Gastrocnemius medialis (tissue), 4 donors: ENCODE measurements at places on chromosomes 5 and 9. TPM values are rescaled to one million over a fixed set of nuclear protein-coding genes. Genes with fewer than 3 reads are reported as not detected.

F2RL1 gene
- total RNA-seq, result not detected

CENPH gene
- total RNA-seq, result 0.87 TPM

SNCB gene
- 0.20 TPM for total RNA-seq

GPR151 gene
- not detected for total RNA-seq

GFPT2 gene
- total RNA-seq, result 4.1 TPM

ORM1 gene
- not detected for total RNA-seq

TEK gene
- total RNA-seq, result 8.3 TPM

RFX3 gene
- 9.2 TPM for total RNA-seq

BASP1 gene
- 0.82 TPM for total RNA-seq

HRH2 gene
- total RNA-seq, result 0.44 TPM

OGN gene
- 3.1 TPM for total RNA-seq

C5orf63 gene
- total RNA-seq, result 3.5 TPM

SMIM32 gene
- total RNA-seq, result not detected

TXNDC8 gene
- not detected for total RNA-seq

ORM2 gene
- total RNA-seq, result not detected

RNF183 gene
- total RNA-seq, result not detected

MATR3 gene
- 188 TPM for total RNA-seq

ZNF366 gene
- total RNA-seq, result 3.4 TPM

PTGDS gene
- total RNA-seq, result 2.3 TPM

SLC36A3 gene
- total RNA-seq, result not detected

PAXX gene
- 14.2 TPM for total RNA-seq

TEX48 gene
- total RNA-seq, result not detected

LCN9 gene
- not detected for total RNA-seq

PAEP gene
- total RNA-seq, result not detected

PCDHGB5 gene
- total RNA-seq, result 6.3 TPM

RAI14 gene
- total RNA-seq, result 1.1 TPM

PHF24 gene
- not detected for total RNA-seq

DBH gene
- total RNA-seq, result not detected

ADAMTS12 gene
- total RNA-seq, result 1.9 TPM

SMIM23 gene
- not detected for total RNA-seq

NR2F1 gene
- 0.36 TPM for total RNA-seq

FCHO2 gene
- total RNA-seq, result 8.3 TPM

SHISAL2B gene
- total RNA-seq, result not detected

SLC6A3 gene
- total RNA-seq, result not detected

HTR4 gene
- total RNA-seq, result not detected

INSL6 gene
- not detected for total RNA-seq

CTSL gene
- total RNA-seq, result 110 TPM

PTGS1 gene
- total RNA-seq, result 1.0 TPM

PPP1R26 gene
- 2.6 TPM for total RNA-seq

FGF1 gene
- 2.1 TPM for total RNA-seq

BAAT gene
- 1.3 TPM for total RNA-seq

GDA gene
- total RNA-seq, result 2.5 TPM

SURF4 gene
- total RNA-seq, result 69.2 TPM

PLCXD3 gene
- total RNA-seq, result 0.75 TPM

PRELID2 gene
- 6.7 TPM for total RNA-seq

LRRC19 gene
- total RNA-seq, result not detected

PCDHB15 gene
- 0.33 TPM for total RNA-seq

HRCT1 gene
- 3.2 TPM for total RNA-seq

SLC34A1 gene
- total RNA-seq, result not detected

SPINK7 gene
- not detected for total RNA-seq

TMEM252 gene
- not detected for total RNA-seq

TTC39B gene
- total RNA-seq, result 3.8 TPM

CEP72 gene
- total RNA-seq, result 0.56 TPM

FGF18 gene
- not detected for total RNA-seq
